ENCODE measurements at places on chromosomes 3 and 15.

DNA sequence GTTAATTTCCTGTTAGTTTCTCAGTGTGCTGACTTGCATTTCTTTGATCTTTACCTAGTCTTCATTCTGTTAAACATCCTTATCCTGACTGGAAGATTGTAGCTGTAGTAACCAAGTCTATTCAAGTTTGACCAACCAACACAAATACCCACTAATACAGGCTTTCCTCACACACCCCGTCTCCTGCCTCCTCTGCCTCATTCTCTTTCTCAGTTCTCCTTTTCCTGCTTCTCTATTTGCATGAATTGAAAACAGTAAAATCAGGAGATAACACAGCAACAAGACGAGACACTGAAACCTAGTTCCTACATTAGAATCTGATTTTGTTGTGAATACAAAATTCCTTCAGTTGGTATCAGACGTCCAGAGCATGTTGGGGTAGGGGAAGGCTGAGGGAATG, 116.9 kb upstream of the ARPP21 start:
- no peak for DNase-seq

DNA sequence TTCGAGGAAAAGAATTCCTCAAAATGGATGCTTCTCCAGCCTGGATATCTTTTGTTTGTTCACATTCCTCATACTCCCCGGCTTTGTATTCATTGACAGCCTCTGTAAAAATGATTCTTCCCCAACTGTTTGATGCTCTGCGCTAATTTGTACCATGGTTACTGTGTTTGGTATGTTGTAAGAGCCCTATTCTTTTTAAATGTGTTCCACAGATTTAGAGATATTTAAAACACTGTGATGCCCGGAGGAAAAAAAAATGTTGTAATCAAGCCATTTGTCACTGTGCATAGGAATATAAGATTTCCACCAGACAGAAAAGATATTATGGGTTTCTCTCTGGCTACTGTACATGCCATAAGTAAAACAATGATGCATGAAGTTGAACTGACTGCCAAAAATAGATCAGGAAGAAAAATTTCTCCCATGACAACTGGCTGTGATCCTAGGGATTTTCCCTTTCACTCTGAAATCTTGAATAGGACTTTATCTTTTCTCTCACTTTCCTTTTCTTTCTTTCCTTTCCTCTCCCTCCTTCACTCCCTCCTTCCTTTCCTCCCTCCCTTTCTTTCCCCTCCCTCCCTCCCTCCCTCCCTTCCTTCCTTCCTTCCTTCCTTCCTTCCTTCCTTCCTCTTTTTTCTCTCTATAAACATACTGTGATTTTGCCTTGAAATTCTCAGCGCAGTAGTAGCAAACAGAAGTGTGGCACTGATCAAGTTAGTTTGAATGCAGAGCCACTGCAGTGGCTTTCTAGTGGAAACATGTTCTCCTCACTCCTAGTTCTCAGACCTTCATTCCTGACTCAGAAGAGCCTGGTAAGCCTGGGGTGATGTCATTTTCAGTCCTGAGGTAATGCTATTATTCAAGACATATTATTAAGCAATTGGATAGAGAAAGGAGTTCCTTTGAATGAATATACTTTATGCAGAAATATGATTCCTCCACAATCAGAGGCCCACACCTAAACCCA, 254.9 kb upstream of the TBL1XR1 start:
- no peak for DNase-seq

GRCh38 chr3:157175691-157176507, 16.0 kb upstream of the CCNL1 start:
- DNase-seq = no peak

GRCh38 chr3:171673951-171674350, 136.3 kb downstream of the PLD1 start:
- no peak for DNase-seq

- DNase-seq = no peak
These were observed 75.5 kb upstream of the NR2E3 start for GRCh38 chr15:71734709-71735384.

DNA sequence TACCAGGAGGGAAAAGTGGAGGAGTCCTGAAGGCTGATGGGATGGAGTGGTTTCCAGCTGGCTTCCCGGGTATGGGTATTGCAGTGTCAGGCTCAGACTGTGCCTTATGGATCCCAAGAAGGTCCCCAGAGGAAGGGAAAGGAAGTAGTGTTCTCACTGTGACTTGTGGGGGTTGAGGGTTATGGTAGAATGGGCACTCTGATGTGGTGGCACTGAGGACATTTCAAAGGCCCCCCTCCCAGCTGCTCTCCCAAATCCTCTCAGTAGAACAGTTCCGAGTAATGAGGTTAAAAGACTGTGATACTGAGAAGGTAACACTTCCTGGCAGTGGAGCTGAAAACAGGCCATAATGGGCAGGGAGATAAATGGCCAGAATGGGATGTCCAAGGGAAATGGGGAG, 23.1 kb upstream of the TIMP4 start:
- DNase-seq = no peak

DNA sequence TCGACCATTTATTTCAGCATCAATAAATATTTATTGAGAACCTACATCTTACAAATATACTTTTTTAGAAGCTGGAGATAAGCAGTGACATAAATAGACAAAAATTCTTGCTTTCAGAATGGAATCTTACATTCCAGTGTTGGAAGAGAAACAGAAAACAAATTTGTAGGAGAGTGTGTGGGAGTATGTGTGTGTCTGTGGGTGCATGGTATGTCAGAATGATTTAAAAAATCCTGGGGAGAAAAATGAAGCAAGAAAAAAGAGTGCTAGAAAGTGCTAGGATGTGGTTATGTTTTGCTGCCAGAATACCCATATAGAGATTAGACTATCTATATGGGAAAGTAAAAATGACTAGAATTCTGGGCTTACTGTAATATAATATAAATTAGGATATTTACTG, 561.7 kb upstream of the SGO1 start:
- no peak for DNase-seq

DNA sequence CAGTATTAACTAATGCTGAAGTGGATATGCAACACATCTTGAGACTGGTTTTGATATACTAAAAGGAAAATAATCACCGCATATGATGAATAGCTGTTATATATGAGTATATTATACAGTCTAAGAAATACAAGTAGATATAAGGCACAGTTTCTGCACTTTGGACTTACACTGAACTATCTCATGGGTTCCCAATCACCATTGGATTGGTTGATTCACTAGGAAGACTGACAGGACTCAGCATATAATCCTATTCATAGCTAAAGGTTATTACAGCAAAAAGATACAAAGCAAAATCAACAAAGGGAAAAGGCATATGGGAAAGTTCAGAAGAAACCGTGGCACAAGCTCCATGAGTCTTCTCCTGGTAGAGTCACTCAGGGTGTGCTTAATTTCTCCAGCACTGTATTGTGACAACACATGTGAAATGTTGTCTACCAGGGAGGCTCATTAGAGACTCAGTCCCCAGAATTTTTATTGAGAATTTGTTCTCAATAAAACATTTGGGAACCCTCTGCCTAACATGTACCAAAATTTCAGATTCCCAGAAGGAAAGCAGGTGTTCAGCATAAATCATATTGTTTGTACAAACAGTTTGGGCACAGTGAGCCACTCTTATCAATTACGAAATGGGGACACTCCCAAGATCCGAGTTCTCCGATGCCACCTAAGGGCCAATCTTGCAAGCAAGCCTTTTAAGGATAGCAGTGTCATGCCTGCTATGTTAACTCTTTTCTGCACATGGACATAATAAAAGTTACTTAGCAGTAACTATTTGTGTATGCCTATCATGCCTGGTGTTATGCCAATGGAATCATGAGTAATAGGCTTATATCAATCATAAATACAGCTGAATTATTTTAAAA, 26.8 kb downstream of the CMC1 start:
- DNase-seq = no peak

DNA sequence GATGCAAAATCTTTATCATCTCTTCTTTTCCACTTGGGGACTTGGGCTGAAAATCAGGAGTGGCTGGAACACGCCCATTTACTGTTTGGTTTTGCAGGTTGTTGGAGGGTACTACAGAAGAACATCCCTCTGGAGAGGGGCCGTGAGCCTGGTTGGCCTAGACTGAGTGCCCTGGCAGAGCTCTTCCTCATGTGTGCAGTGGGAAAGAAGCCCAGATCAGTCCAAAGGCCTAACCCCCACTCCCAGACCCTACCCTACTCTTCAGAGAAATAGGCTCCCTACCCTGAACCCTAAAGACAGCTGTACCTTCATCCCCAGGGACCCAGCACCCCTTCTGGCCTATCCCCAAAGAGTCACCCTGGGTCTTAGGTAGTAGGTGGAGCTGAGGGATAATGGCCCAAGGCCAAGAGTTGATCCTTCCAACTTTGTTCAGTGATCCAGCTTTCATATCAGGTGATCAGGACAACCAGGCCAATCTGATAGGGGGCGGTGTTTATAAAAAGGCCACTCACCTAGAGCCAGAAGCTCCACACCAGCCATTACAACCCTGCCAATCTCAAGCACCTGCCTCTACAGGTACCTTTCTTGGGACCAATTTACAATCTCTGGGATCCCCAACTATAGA, at the start of gene CYP1A2:
Gene CYP1A2 (plus strand): TSS at position 524 of the 625 bp plus-strand sequence. CDS start 894 bp downstream, outside the sequence.
- DNase-seq = no peak

GRCh38 chr15:99755692-99756409, 22.6 kb upstream of the LYSMD4 start:
- DNase-seq = peak; percentile 12

GRCh38 chr3:138748190-138748589, 86.5 kb downstream of the PIK3CB start:
- no peak for DNase-seq

- DNase-seq = no peak
These were observed 48.0 kb downstream of the SACM1L start for GRCh38 chr3:45737234-45737633.

DNA sequence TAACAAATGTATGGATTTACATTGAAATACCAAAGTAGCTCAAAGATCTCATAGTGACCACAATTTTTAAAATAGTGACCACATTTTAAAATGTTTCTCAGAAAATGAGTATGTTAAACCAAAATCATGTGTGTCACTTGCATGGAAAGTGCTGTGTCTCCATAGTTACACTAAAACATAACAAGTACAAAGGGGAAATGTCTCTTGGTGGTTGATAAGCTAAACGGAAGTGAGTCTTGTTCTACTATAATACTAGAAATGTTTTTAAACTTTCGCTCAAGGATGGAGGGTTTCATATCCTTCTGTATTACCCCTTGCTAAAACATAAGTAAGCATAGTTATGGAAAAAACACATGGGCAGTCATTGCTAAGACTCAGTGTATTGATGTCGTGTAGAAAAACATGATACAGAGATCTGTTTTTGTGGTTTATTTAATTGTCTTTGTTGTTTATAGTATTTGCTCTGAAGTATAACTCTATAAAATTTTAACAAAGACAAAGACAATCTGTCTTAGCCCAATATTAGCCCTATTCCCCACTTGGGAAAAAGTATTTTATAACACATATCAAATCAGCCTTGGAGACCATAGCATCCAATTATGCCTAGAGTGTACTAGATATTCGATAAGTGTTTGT, 27.0 kb upstream of the DENND4A start:
- DNase-seq = no peak

- no peak for DNase-seq
These were observed at the start of gene VILL for GRCh38 chr3:37990527-37990926. VILL (plus strand) TSS chr3:37990786; CDS start chr3:37993673, 2,887 bp downstream.
